Activated CD4-positive, alpha-beta memory T cell treated with anti-CD3 and anti-CD28 coated beads for 36 hours (primary cell): ENCODE measurements at places on chromosomes 2 and 18. TPM values are rescaled to one million over a fixed set of nuclear protein-coding genes. Genes with fewer than 3 reads are reported as not detected.

The UGT1A3 gene
- total RNA-seq = not detected

GRCh38 chr18:53148123-53148522 lies 808.1 kb downstream of the DCC start:
- DNase-seq = no peak

DNA sequence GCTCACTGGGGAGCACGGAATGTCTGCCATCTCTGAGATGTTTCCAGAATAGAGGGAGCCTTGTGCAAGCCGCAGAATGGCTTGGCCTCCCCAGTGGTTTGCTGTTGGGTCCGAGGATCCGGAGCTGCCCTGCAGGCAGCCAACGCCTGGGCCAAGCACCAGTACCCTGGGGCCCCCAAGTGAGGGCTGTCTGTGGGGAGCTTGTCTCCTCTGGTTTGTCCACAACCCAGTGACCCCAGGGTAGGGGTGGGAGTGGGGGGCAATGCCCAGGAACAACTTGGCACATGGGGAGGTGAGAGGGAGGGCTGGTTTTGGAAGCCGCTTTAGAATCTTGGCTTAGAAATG lies 147.1 kb downstream of the CABLES1 start:
- no peak for DNase-seq

GRCh38 chr2:100161945-100162620 lies 19.7 kb upstream of the AFF3 start:
- DNase-seq = no peak

- no peak for DNase-seq
These were observed 363.8 kb upstream of the TRIB2 start for GRCh38 chr2:12352889-12353288.

GRCh38 chr2:175312137-175312536 lies 130.6 kb upstream of the ATP5MC3 start:
- no peak for DNase-seq

The ATP6V1B1 gene
- not detected for total RNA-seq

GRCh38 chr18:75010278-75010677 lies 198.7 kb downstream of the PTGR3 start:
- no peak for DNase-seq
